Stimulated activated CD4-positive, alpha-beta T cell treated with anti-CD3 and anti-CD28 coated beads, Interleukin-1b, Interleukin-23, amount 100 ng/mL, for 1 hour (primary cell): ENCODE measurements at places on chromosomes 5 and 9.

DNA sequence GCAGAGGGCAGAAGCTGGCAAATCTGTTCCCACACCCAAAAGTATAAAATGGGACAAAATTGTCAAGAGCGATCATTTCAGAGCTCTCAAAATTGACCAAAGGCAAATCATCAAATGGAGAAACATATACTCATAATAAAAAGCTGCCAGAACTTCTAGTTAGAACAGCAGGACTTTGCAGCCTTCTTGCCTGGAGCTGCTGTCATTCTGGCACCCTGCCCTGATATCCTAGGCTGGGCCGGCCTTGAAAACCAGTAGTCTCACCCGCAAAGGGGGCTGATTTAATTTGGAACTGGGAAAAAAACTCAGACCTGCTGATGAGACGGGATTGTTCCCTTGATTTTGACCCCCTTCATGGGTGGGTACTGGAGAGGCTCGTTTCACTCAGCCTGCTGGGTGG is 18.5 kb downstream of the OR2V1 start:
- no peak for DNase-seq

DNA sequence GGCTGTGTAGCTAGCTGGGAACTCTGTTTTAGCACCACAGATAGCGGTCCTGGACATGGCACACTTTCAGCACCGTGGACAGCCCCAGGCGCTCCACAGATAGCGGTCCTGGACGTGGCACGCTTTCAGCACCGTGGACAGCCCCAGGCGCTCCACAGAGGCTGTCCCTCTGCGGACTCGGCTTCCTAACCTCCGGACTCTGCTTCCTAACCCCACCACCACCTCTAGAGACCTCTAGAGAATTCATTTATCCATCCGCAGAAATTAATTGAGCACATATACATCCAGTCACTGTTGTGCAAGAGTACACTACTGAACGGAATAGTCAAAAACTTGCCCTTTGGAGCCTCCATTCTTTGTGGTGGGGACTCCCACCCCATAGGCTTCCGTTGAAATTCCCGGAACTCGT is 27.4 kb downstream of the UNC5A start:
- peak; percentile 23 for DNase-seq

DNA sequence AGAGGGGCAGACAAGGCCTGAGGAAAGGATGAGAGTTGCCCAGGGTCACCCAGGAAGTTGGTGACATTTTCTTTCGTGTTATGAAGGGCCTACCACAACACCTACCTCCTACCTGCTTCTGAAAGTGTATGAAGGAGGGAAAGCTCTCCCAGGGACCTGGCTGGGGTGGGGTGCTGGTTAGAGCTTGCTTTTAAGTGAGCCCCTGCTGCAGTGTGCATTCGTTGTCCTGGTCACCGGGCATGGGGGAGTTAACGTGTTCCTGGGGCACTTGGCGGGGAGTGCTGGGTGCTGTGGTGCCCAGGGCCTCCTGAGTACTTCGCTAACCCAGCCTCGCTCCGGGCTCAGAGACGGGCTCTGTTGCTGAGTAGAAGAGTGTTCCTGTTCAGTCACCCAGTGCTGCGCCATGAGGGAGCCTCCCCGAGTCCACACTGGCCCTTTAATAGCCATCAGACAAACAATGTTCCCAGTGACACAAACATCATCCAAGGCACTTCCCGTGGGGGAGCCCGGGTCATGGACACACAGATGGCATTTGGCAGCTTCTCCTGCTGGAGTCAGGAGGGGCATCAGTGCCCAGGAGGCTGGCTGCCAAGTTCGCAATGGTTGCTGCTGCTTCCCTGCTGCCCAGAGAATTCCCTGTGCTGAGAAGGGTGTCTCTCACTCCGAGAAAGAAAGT is 85.7 kb downstream of the AMBP start:
- DNase-seq, result no peak

GRCh38 chr9:121690316-121690715 is 38.9 kb downstream of the DAB2IP start:
- DNase-seq, result no peak

DNA sequence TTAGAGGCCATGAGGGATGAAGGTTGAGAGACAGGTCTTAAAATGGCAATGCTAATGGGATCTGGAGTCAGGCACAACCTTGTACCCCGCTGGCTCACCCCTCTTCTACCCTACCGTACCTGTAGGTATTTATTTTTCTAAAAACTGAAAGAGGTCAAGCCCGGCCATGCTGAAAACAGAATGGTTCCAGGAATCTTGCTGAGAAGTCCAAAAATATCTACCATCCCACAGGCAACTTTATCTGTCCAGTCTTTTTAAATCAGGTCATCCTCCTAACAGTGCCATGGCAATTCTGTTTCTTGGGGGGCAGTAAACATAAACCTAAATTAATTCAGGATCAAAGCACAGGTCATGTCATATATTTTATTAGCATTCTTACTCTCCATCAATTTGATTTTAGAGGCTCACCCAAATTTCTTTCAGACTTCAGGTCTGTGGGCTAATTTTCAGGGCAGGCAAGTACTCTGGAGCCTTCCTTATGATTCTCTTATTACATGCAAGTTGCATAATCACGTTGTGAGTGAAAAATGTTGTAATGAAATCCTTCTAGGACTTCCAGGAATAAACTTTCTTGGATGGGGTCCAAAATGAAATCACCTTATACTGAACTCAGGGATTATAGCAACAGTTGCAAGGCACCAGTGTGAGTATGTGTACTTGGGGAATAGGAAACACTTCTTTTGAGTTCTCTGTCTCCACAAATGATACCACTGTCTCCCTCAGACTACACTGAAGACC is 102.7 kb upstream of the NREP start:
- DNase-seq, result no peak

GRCh38 chr9:120421977-120422376 is 158.0 kb downstream of the CDK5RAP2 start:
- no peak for DNase-seq

DNA sequence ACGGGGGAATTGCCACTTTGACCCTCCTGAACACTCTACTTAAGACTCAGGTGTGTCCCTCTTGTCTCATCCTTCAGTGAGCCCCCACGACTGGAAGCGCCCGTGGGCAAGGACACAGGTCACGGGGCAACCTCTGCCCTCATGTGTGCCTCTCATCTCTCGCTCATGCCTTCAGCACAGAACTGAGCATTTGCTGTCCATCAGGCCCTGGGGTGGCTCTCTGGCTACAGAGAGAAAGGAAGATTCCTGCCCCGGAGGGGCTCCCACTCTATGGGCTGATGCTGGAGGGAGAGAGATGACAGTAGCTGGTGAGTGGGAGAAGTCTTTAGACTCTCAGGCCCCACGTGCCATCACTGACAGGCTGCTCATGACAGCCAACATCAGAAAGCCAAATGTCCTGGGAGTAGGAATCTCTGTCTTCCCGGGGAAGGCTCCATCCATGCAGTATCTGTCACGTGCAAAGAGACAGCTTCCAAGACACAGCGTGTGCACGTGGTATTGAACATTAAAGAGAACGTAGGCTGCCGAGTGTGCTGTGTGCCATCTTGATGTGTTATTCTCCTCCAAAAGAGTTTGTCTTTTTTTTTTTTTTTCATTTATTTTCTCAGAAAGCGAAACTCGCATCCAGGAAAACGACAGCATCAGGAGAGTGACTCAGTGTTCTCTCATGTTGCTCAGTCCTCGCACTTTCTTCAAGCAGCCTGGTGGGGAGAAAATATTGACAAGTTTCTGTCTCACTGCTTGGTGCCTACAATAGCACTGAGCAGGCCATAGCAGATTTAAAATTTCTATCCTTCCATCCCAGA is 190.5 kb downstream of the GAS1 start:
- no peak for DNase-seq

DNA sequence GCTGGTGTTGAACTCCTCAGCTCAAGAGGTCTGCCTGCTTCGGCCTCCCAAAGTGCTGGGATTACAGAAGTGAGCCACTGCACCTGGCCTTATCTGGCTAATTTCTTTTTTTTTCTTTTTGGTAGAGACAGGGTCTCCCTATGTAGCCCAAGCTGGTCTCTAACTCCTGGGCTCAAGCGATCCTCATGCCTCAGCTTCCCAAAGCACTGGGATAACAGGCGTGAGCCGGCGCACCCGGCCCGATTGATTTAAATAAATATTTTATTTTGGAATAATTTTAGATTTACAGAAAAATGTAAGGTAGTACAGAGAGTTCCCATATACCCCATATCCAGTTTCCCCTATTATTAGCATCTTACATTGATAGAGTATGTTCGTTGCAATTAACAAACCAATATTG is 155.0 kb upstream of the MVB12B start:
- DNase-seq, result no peak

GRCh38 chr9:95966306-95966705 is 90.8 kb downstream of the ERCC6L2 start:
- no peak for DNase-seq

- no peak for DNase-seq
These were observed 105.9 kb downstream of the DPYSL3 start for GRCh38 chr5:147403651-147404640.
